ENCODE measurements at places on chromosomes 3 and 15.

GRCh38 chr3:97952280-97952679, 20.0 kb downstream of the RIOX2 start:
- no peak for DNase-seq

- DNase-seq: no peak
Measured at GRCh38 chr3:102060814-102061213, 211.5 kb downstream of the NFKBIZ start.

- DNase-seq: no peak
Measured at GRCh38 chr3:75042941-75043340, 428.5 kb upstream of the CNTN3 start.

- no peak for DNase-seq
Measured at GRCh38 chr3:58251631-58252035, 14.0 kb downstream of the ABHD6 start.

DNA sequence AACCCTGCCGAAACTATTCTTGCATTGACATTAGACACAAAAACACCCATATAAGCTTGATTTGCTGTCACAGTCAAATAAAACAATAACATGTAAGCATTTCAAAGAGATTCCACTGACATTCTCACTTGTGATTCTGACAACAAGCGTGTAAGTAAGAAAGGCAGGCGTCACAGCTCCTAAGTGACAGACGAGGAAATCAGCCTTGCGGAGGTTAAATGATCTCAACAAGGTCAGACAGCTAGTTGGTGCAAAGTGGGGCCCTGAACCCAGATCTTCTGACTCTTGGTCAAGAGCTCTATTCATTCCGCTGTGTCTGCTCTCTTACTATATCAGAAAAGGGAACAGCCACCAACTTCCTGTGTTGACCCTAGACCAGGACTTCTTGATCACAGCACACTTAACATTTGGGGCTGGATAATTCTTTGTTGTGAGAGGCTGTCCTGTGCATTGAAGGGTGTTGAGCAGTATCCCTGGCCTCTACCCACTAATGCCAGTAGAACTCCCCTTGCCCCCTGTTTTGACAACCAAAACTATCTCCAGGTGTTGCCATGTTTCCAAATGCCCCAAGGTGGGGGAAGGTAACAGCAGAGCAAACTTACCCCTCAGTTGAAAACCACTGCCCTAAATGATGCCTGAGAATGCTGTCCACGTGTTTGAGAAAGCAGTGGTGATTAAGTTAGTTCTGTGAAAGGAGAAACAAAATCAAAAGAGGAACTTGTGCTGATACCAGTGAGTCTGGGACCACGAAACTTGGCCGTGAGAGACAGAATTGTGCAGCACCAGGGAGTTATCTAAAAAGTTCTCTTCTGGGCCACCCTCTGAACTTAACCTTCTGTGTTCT, 86.1 kb downstream of the LIPC start:
- DNase-seq: no peak

All from umbilical cord (tissue), 2 donors.